AG08395 (cell line): ENCODE measurements at places on chromosomes 1 and 21.

- no peak for DNase-seq
These were observed 709.4 kb downstream of the MRPL39 start for GRCh38 chr21:24897883-24898282.

DNA sequence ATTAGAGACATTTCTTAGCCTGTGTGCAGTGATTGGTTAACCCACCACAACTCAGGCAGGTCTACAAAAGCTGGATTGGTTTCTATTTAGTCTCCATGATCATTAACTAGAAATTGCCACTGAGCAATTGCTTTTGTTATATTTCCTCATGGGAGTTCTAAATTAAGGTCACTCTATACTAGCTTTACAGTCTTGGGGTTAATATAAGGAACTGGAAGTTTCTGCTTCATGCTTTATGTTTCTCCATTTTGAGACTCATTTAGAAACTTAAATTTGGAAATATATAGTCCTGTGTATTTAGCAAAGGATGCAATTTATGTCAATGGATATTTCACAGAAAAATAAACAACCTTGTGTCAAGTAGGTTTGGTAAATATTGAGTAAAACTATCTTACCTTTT, 137.5 kb downstream of the HLX start:
- DNase-seq, result no peak

DNA sequence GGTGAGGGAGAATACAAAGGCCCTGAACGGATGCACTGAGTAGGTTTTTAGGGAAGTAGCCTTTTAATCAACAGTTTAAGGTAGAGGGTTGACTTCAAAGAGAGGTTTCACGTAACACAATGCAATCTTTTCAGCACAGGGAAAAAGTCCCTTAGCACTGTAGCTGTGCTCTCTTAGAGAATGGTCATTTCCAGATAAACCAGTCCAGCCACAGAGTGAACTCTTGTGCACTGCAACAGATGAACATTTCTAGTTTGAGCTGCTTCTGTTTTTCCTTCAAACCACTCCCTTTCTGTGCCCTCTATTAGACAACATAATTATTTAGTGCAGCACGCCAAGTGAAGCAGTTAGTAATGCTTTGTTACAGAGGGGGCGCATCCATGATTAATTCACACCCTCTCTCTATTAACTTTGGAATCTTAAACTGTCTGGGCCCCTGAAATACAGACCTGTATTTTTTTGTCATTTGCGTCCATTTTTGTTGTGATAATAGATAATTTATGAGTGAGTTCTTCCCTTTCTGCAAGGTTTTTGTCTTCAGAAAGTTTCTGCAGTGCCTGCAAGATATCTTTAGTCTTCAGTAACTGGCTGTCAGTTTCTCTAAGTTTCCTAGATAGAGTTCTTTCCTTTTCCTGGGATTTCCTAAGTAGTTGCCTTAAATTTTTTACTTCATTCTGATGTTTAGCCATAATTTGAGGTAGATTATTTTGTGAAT, 22.9 kb downstream of the LCA5L start:
- DNase-seq, result no peak

- DNase-seq, result no peak
These were observed 93.1 kb downstream of the DMRTB1 start for GRCh38 chr1:53552146-53552861.

DNA sequence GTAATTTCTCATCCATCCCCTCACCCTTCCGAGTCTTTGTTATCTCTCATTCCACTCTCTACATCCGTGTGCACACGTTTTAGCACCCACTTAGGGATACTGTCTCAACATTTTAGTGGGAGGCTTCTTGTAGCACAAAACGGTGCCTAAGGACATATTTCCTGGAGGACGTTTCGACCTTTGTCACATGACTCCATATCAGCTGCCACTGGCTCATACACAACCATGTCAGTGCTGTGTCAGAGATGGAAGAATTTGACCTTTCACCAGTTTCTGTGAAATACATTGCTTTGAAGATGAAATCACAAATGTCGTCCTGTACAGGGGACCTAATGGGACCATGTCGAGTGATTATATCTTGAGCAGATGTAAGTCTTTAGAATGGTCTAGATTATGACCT, 15.6 kb downstream of the B3GALT5 start:
- no peak for DNase-seq

GRCh38 chr1:198297281-198297680, 140.5 kb downstream of the NEK7 start:
- DNase-seq, result no peak

- peak; percentile 84 for DNase-seq
These were observed 17.2 kb downstream of the NFYC start for GRCh38 chr1:40708750-40709099.

GRCh38 chr1:181090641-181091126, 2.2 kb downstream of the IER5 start:
- DNase-seq, result no peak

DNA sequence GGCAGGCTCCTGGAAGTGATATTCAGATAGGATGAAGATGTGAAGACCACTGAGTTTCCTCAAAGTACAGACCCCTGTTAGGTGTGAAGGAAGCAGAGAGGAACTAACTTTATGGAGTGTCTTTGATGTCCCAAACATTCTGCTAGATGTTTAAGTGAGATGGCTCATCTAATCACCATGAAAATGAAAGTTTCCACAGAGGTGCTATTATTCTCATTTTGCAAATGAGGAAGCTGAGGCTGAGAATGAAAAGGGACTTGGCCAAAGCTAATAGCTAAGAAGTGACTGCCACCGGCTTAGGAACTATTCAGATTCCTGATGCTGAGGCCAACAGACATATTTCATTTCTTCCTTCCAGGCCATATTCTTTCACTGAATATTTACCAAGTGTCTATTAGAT, 45.9 kb upstream of the WLS start:
- DNase-seq, result no peak

GRCh38 chr1:171081763-171082201, 8.9 kb upstream of the FMO3 start:
- no peak for DNase-seq

GRCh38 chr1:41275831-41276230, 33.7 kb upstream of the SCMH1 start:
- no peak for DNase-seq

DNA sequence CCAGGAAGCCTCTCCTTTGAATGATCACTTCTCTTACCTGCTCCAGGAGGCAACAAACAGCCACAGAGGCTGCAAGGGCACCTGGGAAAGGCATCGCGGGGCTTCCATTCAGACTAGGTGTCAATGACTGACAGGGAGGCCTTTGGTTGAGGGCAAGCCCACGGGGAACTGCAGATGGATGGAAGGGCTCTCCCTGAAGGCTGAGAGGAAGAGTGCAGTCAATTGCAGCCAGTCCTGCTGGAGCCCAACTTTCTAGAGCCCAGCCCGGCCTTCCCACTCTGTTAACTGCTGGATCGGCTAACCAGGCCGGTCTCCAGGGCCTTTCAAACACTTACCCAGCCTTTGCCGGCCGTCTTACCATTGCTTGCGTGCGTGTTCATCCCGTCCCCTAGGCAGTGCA, 89.3 kb downstream of the LACTBL1 start:
- no peak for DNase-seq

DNA sequence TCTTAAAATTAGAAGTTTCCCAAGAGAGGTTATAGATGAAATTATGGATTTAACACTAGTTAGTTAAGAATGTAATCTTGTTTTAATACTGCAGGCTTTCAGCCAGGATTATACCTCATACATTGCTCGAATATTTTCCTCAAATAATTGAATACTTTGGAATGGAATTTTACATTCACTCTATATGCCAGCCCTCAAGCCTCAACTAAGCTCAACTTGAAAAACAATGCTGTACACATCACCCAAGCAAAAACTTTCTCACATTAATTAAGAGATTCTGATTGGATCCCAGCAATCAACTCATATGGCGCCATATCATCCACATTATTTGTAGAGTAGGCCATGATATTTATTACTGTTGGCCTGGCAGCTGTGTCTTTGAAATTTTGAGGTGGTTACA, 710.7 kb upstream of the ADAMTS5 start:
- peak; percentile 6 for DNase-seq

GRCh38 chr1:93729906-93730305, 48.3 kb upstream of the BCAR3 start:
- no peak for DNase-seq

DNA sequence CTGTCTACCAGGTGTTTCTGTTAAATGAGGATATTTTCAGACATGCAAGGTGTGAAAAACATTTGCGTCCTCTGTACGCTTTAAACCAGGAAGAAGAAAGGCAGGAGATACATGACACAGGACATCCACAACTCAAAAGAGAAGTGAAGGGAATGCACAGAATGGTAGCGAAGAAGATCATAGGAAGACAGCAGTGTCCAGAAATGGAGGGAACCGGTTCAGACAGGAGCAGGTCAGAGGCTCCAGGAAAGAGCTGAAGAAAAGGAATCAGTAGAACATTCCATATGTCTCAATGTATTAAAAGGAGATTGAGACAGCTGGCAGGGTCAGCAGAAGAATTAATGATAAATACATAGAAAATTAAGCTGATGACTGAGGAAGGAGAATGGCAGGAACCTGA, 190.9 kb downstream of the CDC7 start:
- no peak for DNase-seq

DNA sequence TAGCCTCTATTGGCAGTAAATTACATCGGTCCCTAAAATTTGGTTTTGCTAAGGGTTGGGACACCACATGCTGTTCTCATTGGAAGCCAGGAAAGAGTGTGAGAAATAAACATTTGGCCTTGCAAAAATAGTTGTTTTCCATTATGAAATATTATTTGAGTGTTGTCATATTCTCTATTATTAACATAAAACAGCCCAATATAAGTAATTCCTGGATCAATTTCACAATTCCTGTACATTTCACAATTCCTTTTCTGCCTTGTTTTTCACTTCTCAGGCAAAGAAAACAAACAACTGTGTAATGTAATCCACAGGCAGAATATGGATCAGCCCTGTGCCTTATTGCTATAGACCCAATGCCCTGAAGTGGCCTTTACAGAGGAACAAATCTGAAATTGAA, 40.5 kb downstream of the C1orf87 start:
- DNase-seq, result no peak

DNA sequence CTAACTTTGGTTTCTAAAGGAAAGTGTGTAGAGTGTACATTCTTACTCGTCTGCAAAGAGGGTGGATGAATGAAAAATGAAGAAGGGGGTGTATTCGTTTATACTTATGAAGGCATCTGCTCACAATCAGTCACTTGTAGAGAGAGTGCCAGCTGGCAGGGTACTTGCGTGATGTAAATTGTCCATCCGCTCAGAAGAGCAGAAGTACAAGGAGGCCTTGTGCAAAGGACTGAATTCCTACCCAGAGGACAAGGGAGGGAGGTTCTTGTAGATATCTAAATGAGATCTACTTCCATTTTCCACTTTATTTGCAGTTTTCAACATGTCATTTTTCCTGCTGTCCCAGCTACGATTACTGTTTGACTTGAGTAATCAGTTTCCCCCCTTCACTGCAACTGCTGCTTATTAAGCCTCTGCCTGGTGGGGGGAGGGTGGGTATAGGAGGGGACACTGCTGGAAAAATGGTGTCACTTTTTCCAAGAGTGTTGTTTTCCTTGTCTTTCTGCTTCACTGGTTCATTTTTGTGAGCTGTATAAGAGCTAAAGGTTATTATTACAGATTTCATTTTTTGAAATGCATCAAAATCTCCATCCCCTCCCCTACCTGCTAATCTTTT, 67.3 kb downstream of the LAMC1 start:
- peak; percentile 58 for DNase-seq

DNA sequence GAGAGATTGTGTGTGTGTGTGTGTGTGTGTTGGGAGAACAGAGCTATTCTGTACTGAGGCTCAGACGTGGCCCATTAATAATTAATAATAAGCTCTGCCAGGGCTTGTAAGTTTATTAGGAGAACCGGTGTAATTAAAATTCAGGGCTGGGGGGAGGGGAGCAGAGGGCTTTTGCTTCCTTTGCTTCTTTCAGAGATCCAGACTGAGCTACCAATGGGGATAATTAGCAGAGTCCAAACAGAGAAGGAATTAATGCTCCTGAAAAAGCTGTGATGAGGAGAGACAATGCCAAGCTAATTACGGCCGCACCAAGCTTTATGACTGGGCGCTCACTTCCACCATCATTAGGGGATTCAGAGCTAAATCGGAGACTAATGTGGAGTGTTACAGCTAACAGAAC, 4.5 kb downstream of the SYT6 start:
- no peak for DNase-seq

DNA sequence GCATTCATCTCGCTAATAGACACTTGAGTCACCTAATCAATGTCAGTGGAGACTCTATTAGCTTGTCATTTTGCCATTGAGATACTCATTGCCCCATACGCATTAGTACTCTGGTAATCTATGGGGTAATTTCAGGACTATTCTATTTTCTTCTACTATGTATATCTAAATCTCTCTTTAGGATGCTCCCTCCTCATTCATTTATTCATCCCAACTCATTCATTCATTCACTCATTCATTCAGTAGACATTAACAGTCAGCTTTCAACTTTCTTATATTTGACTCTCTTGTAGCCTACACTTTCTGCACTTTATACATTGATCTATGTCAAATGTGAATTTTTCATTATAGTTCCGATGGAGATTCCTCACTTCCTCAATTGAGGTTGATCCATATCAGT, 170.9 kb downstream of the ASTN1 start:
- no peak for DNase-seq

DNA sequence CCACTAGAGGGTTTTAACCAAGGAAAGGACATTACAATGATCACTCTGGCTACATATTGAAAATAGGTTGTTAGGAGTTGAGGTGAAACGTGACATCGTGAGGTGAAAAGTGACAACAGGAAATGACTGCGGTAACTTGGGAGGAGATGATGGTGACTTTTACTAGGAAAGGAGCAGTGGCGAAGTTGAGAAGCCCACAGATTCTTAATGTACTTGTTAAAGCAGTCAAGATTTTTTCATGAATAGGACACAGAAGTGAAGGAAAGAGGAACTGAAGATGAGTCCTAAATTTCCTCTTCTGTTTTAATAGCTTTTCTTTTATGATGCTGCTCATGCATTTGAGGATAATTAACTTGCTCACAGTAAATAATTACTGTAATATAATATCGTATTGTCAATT, 59.5 kb downstream of the OMA1 start:
- DNase-seq, result no peak

- no peak for DNase-seq
These were observed 552 bp downstream of the UBR4 start for GRCh38 chr1:19209439-19209989.

GRCh38 chr1:242243472-242243871, 244.6 kb upstream of the MAP1LC3C start:
- peak; percentile 2 for DNase-seq

GRCh38 chr21:30306884-30307283, 13.2 kb downstream of the KRTAP26-1 start:
- DNase-seq, result no peak

GRCh38 chr1:55827350-55827749, 612.2 kb upstream of the USP24 start:
- peak; percentile 87 for DNase-seq

DNA sequence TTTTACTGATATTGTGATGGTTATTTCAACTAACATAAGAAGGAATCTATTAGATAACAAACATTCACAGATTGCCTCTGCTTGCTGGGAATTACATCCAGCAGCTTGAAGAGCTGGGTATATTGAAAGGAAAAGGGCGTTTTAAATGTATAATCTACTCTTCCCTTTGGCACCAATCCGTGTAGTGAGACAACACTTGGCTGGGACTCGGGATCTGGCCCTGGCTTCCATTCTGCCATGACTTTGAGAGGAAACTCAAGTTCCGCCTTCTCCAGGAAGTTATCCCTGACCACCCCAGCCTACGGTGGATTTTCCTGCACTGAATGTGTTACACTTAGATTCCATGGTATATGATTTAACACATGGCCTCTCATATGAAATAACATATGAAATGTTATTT, 86.9 kb upstream of the UBE2U start:
- no peak for DNase-seq

- DNase-seq, result no peak
These were observed 164.8 kb downstream of the TNFSF18 start for GRCh38 chr1:172885971-172886370.
